Stimulated activated CD8-positive, alpha-beta memory T cell treated with anti-CD3 and anti-CD28 coated beads, Interleukin-12 subunit alpha, Interleukin-12 subunit beta, amount 100 ng/mL, for 1 hour (primary cell): ENCODE measurements at places on chromosomes 3 and 15.

DNA sequence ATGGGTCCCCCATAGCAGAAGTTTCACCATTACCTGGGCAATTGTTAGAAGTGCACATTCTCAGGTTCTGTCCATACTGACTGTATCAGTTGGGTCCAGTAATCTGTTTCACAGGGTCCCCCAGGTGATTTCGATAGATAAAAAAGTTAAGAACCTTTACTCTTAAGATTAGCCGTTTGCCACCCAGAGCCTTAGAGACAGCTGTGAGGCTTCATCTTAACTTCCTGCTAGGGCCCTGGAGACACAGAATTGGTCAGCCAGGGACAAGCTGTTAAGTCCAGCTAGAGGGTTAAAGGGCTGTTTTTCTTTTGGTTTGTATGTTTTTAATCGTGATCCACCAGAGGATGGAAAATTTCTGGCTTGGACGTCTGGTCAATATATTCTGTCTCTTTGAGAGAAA lies 6.7 kb downstream of the FAM162A start:
- no peak for DNase-seq

DNA sequence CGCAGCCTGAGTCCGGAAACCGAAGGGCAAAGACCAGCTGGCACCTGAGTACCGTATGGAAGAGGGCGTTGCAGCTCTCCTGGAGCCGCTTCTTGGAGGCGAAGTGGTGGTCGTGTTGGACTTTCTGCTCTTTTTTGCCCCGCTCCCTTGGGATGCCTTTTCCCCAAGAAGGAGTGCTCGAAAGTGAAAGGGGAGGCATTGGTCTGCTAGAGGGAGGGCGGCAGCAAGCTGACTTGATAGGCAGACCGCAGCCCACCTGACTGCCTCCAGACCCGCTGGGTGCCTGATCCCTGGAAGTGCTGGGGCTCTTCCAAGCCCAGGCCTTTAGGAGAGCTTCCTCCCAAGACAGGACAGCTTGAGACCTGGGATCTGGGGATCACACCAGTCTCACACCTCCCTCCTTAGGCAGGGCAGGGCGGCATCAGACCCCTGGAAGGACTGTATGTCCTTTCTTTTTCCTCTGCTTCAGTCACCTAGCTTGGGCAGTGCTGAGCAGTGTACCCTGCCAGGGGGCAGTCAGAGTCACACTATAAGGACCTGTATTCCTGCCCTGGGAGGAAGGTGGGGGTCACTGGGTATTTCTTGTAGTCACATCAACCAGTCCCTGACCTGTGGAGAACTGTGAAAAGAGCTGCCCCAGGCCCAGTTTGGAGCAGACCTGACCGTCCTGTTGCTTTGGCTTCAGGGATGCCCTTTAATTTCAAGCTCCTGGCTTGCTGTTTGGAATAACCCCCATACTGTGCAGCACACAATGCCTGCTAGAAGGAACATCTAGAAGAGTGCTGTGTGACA lies 2.1 kb downstream of the ACVR2B start:
- DNase-seq = no peak

DNA sequence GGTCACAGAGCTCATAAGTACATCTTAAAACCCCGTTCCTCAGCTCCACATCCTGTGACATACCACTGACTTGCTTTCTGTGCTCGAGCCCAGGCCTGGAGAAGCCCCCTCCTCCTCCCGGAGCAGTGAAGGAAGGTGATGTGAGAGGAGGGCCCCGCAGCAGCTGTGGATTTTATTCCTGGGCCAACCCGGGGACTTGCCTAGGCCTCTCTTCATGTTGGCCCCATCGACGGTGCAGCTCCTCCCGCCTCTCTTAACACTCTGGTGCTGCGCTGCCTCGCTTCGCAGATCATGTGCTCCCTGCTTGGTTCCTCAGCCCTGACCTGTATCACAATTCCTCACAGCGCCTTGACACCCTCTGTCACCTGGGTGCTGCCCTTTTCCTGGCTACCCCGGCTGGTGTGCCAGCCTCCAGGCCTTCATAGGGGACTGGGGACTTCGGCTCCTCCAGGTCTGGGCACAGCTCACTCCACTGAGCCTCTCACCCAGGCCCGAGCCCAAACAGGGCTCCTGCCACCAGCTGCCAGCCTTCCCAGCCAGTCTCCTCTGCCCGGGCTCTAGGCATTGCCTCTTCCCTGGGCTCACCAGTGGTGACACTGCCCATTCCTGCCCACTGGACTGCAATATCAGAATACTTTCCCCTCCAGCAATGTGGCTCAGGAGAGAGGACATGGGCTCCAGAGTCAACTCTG lies 21.5 kb downstream of the MAGEF1 start:
- no peak for DNase-seq

- no peak for DNase-seq
These were observed 44.2 kb upstream of the RPL32 start for GRCh38 chr3:12885583-12885930.

DNA sequence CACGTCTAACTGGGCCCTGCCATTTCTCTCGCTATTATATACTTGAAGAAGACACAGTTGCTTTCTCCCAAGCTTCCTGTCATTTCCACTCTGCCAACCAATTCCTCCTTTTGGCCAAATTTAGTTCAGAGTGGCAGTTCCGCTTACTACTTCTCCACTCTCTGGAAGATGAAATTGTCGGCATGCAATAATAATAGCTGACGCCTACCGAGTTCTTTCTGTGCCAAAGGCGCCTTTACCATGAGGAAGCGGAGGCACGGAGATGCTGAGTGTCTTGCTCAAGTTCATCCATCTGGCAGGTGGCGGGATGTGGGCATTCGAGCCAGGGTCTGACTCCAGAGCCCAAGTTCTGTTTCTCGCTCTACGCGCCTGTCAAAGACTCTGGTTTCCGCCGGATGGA lies 14.6 kb upstream of the NRROS start:
- no peak for DNase-seq

GRCh38 chr3:54167999-54168398 lies 45.6 kb downstream of the CACNA2D3 start:
- no peak for DNase-seq

DNA sequence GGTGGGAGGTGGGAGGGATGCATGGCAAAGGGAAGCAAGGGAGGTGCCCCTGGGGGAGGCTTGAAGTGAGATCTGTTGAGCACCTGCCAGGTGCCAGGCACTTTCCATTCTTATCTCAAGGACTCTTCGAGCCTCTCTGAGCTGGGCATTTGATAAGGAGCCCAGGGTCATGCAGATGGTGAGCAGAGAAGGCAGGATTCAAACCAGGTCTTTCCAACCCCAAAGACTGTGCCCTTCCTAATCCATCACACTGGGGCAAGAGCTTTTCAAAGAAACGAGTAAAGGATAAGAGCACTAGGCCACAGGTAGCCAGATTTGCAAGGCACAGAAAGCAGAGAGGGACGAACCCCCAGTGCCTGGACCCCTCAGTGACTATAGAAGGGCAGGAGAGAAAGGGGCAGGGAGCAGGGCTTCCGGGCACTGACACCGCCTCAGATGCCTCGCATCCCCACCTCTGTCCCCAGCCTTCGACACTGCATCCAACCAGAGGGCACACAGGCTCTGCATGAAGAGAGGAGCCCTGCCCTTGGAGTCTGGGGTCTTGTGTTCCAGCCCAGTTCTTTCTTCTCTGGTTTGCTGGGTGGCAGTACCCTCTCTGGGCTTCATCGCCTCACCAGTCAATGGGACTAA lies 21.0 kb downstream of the IGDCC4 start:
- DNase-seq = no peak

DNA sequence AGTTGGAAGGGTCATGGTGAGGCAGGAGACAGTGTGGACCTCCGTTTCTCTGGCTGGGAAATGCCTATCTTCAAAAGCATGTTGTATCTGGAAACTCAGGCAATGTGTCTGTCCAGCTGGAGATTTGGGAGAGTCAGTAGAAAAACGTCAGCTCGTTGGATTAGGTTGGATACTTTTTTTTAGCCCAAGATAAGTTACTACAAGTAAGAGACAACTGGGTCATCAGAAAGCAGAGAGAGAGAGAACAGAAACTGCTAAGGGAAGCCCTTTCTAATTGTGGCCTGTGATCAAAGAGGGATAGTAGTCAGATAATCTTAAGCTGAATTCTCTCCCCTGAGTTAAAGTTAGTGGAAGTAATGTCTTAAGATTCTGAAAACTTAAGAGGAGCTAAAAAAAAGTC lies 78.9 kb upstream of the ZNF280D start:
- DNase-seq = no peak
